Activated gamma-delta T cell treated with Interleukin-2 at 50 U/mL for 16 hours (primary cell): ENCODE measurements at places on chromosomes 2 and 18.

- no peak for DNase-seq
These were observed 338.0 kb downstream of the NYAP2 start for GRCh38 chr2:225737556-225737955.

DNA sequence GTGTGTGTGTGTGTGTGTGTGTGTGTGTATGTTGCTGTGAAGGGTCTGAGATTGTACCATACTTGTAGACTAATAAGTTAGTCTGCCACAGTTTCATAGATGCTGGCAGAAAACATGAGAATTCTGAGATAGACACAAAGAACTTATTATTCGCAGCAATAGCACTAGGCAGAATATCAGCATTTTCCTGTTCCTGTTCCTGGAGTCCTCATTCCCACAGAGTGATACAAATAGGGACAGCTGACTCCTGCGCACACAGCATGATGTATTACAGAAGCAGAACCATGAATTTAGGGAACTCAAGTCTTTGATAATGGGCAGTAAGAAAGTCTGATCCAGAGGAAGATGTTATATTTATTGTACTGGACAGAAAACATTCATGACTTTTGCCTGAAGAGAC, 1466.3 kb downstream of the DPP10 start:
- no peak for DNase-seq

DNA sequence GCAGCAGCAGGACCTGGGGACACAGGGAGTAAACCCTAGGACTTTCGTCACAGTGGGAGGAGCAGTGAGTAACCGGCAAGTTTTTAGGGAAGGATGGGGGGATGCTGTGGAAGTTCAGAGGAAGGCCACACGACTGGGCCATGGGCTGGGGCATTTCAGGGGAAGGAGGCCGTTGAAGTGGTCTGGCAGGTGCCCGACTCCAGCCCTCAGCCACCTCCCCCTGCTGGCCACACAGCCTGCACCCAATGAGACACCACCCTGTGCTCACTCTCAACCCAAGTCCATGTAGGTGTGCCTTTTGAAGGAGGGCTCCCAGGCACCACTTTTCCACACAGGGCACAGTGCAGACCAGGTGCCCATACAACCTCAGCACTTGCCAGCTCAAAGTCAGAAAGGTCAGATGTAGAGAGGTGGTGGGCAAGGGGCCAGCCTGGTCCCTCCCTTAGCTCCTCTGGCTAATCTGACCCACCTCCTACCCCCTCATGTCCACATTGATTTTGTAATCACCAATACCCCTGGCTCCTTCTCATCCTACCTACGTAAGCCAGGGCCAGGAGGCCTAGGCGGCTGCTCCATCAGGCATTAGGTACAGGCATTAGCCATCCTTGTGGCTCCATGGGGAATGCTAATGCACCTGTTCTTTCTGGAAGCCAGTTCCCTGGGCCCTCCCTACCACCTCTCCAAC, 211.2 kb downstream of the SMAD2 start:
- no peak for DNase-seq

DNA sequence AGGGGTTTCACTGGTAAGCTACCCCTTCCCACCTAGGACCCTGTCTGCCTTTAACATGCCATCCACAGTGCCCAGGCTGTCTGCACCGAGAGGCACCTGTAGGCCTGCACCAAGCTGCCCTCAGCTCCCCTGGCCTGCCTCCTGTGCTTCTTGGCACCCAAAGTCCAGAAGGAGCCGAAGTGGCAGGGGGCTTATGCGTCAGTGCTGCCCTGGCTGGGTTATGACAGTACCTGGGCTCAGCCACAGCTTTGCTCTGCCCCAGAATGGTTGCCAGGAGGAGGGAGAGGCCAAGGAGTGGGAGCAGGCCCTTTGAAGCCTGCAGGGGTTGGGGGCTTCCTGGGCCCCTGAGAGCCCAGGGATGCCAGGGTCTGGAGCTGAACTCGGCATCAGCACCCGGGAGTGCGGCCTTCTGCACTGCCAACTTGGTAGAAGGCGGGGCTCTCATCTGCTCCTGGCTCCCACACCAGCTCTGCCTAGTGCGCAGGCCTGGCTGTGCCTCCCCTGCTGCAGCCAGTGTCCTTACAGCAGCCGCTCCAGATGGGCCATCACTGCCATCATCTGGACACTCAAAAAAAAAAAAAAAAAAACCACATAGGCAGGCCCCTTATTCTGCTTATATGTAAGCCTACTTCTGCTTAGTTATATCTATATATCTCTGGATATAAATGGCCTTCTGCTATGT, 155.4 kb downstream of the THSD7B start:
- no peak for DNase-seq

GRCh38 chr18:1020731-1021344, 116.2 kb downstream of the ADCYAP1 start:
- DNase-seq = no peak

DNA sequence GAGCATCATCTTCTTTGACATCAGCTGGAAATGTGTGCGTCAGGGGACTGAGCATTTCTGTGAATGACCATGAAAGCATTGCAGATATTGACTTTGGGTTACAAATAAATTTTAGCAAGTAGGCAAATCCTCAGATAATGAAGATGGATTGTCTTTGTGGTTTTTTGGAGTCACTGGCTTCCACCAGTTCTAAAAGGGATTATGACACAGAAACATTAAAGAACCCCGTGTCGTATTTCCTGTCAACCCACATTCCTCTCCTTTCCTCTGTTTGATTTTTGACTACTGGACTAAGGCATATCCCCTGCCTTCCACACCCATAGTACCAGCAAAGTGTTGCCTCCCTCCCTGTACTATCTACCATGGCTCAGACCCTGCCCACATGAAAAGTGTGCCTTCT, 268.1 kb downstream of the MYO3B start:
- DNase-seq = no peak

- DNase-seq = no peak
These were observed 151.7 kb downstream of the ANKRD44 start for GRCh38 chr2:197158591-197159550.

- no peak for DNase-seq
These were observed 152.3 kb downstream of the DIS3L2 start for GRCh38 chr2:232113821-232114220.

DNA sequence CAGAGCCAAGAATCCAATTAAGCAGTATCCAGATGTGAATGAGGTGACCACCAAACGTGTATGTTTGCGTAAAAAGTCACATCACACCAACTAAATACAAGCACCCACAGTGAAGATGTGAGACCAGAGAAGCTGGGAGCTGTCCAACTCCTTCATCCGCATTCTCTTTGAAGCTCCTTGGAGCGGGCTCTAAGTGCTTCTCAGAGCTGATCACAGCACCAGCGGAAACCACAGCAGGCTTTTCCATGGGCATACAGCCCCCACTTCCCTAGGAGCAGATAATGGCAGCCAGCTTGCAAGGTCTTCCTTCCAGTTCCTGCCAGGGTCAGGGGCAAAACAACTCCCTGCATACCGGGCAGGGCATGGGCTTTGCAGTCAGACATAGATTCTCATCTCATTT, 36.4 kb downstream of the REEP1 start:
- DNase-seq = no peak

DNA sequence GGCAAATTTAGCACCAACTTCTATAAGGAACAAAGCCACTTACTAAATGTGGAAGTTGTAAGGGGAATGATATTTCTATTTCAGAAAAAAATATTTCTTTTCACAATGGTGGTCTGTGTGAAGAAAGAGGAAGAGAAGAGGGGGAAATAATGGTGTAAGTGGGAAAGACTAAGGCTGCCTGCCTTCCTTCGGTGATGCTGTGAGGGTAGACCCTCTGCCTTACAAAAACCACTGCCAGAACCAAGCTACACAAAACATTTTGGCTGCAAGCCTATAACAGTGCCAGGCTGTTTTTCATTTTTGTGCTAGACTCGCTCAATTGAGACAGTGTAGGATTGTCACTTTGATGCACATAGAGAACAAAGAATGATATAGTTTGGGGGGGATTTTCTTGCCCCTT, 286.6 kb downstream of the ZEB2 start:
- no peak for DNase-seq

DNA sequence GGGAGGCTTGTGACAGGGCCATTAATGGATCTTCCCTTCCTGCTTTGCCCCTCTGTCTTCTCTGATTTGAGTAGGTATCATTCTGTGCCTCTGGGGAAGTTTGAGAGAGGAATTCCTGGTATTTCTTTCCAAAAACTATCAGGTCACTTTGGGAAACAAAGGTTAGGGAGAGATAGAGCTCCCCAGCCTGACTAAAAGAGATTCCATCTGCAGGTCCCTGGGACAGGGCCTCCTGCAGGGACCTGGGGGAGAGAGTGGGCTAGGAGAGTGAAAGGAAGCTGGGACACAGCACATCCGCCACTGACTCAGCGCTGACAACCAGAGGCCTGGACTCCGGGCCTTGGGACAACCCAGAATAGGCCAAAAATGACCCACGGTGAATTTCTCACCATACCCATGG, 6.4 kb downstream of the GALNT14 start:
- no peak for DNase-seq

DNA sequence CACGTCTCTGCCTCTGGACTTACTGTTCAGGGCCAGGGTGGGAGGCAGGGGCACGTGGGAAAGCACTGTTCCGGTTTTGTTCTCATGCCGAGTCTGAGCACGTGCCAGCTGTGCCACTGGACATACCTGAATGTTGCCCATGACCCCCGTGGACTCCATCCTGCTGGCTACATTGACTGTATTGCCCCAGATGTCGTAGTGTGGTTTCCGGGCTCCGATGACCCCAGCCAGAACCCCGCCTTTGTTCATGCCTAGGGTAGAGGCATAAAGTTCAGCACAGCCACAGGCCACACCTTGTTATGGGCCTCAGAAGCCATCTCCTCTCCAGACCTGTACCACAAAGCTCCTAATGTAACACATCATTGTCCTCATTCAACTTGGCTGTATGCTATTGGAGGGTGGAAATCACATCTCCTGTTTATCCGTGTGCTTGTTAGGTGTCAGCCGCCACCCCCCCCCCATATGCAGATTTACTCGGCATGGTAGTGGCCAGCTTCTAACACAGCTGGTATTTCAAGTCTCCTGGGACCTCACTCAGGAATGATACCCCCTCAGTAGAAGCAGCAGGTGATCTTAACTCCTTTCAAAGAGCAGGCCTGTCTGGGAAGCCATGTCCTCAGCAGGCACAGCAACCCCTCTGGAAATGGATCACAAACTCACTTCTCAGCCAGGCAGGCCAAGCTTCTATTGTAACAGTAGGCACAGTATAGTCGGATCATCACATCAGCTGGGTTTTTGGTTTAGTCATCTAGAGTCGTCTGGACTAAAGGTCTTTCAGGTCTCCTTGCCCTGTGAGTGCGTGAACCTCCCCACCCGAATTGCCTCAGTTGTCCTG, 27.6 kb downstream of the CENPO start:
- DNase-seq = no peak

DNA sequence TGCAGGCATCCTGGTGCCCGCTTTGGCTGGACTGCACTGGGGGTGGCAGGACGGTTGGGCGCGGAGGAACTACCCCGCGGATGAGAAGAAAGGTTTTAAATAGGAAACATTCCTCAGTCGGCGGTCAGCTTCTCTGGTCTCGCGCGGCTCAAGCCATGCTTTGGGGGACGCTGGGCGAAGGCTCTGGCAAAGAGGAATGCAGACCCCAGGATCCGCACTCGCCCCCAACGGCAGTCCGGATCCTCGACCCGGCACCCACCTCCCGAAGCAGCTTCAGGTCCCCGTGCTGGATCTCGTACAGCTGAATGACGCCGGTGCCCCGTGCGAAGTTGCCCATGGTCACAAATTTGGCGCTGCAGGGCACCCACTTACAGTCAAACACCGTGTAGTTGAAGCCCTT, 686 bp upstream of the PNO1 start:
- DNase-seq = no peak

- DNase-seq = no peak
These were observed 2.0 kb downstream of the KCNF1 start for GRCh38 chr2:10913501-10914271.

- DNase-seq = no peak
These were observed 2.1 kb upstream of the PPP1CB start for GRCh38 chr2:28749526-28749925.

GRCh38 chr18:12929477-12930083, 18.2 kb upstream of the SEH1L start:
- DNase-seq = no peak
